Stimulated activated naive CD4-positive, alpha-beta T cell (primary cell): ENCODE measurements at places on chromosomes 11 and 22.

- DNase-seq = no peak
These were observed 1505.2 kb downstream of the TBC1D22A start for GRCh38 chr22:48267681-48268080.

DNA sequence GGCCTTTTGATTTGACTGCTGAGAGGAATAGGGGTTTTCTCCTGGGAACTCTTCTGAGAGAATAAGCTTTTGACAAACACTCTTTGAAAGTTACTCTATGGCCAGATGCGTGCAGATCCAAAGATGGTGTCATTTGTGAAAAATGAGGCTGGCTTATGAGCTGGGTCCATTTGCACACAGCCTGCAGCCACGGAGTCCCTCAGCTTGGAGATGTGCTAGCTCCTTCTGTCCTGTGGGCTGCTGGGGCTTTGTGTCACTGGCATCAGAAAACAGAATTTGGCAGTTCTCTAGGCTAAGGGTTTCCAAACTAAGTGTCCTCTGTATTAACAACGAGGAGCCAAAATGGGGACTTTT, 702.4 kb downstream of the NTM start:
- no peak for DNase-seq

GRCh38 chr11:85475660-85476517, 151.3 kb downstream of the DLG2 start:
- no peak for DNase-seq

DNA sequence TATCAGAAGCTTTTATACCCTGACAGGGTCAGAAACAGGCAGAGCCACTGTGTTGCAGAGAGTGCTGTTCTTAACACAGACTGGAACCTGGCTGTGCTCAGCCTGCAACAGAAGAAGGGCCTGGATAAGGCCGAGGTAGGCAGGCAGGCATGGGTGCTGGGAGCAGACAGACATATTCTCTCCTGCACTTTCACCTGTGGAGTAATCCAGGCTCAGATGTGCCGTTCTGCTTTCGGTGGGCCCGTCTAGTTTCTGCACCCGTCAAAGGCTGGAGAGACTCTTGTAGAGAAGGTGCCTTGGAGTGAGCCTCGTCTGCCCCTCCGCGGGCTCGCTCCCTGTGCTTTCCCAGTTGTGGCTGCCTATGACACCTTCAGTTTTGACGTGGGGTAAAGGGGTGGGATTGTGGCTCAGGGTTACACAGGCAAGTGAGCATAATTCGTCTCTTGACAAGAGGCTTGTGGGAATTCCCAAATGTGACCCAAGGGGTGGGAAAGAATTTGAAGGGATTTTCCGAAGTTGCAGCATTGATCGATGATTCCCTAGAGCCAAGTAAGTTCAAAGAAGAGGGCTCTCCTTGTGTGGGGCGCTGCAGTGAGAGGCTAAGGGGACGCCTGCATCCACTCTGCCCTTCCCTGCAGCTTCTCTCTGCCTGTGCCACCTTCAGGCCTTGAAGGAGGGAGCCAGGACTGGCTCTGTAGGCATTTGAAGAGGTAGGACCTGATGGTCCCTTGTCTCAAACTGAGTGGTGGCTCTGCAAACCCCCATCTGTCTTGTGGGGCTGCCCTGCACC, 16.2 kb upstream of the ST3GAL4 start:
- no peak for DNase-seq

DNA sequence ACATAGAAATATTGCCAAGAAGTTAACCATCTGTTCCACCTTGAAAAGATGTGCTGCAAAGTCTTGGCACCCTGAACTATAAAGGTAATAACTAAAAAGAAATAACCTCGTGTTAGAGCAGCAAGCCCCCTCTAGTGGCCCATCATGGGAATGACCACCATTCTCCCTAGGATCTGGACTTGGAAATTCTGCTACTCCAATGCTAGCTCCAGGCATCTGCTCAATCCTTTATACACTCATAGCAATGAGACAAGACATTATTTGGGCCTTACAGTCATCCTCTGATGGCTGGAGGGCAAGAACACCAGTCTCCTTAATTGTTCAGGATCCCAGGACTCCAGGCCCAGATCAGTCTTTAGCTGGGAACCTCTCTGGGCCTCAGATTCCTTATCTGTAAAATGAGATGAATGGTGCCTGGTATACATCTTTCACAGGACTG, 76.0 kb downstream of the CWC15 start:
- no peak for DNase-seq
